ENCODE measurements at places on chromosomes 7 and 10.

- no peak for DNase-seq
Measured at GRCh38 chr7:108973075-108973474, 403.4 kb downstream of the DNAJB9 start.

- no peak for DNase-seq
Measured at GRCh38 chr10:35783305-35783838, 141.3 kb upstream of the FZD8 start.

GRCh38 chr10:84706431-84706830 is 378.0 kb downstream of the CCSER2 start:
- no peak for DNase-seq

GRCh38 chr7:30470163-30470770 is 8.3 kb downstream of the NOD1 start:
- DNase-seq = no peak

GRCh38 chr7:70529914-70530585 is 601.9 kb upstream of the GALNT17 start:
- no peak for DNase-seq

GRCh38 chr10:5556576-5556975 is 31.8 kb downstream of the CALML3 start:
- DNase-seq = no peak

DNA sequence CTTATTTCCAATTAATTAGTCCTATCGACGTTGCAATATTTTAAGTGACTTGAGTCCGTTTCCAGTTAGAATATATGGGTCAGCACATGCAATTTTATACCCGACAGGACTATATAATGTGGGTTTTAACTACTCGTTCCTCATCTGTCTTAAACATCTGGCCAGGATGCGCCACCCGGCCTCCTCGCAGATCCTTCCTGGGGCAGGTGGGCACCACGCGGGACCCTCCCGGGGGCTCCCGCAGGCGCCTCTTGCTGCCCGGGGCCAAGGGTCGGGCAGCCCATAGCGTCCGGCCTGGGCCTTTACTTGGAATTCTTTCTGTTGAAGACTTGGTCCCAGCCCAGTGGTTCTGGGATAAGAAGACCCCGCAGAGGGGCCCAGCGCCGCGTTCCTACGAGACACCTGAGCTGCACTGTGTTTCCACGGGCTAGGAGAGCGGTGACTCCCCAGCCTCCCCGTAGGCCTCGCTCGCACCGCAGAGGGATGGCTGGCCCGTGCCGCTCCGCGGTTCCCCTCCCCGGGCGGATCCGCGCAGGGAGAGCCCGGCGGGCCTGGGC is 10.1 kb upstream of the MNX1 start:
- no peak for DNase-seq

DNA sequence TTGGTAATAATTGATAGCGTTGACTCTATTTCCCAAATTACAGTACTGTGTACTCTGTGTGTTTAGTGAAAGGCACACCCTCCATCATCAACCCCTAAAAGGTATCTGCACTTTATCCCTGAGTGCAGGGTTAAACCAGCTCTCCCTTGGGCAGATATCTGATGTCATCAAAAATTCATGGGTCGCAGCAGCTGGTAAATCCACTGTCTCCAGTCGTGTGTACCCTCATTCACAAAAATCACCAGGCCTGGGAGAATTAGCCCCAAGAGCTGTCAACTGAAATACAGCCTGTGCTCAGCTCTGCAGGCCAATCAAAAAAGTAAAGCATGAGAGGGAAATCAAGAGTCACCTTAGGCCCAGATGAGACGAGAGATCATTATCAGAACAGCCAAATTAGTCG is 103.7 kb downstream of the HIP1 start:
- no peak for DNase-seq

GRCh38 chr7:1592299-1592871 is 22.6 kb upstream of the PSMG3 start:
- DNase-seq = no peak

GRCh38 chr10:67140641-67141040 is 214.8 kb downstream of the LRRTM3 start:
- DNase-seq = no peak

- no peak for DNase-seq
Measured at GRCh38 chr10:86269332-86269731, 97.3 kb downstream of the GRID1 start.

- no peak for DNase-seq
Measured at GRCh38 chr10:46289209-46289810, 2.5 kb downstream of the ANTXRL start.

GRCh38 chr7:37015353-37016034 is 291.2 kb upstream of the AOAH start:
- no peak for DNase-seq

DNA sequence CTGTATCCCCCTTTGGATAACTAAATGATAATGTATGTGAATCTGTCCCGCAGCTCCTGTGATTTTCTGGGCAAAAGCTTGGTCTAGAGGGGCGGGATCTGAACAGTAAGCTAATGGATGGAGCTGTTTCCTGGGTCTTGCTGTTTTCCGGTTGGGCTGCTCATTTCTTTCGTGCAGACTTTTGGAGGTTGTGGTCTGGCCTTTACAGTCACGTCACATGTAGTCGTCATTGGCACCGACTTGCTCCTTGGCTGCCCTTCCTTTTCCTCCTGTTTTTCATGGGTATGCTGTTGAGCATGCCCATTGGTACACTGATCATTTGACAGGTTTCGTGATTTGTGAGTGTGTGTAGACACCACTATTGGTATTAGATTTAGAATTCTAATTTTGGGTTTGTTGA is 2.0 kb downstream of the FBH1 start:
- no peak for DNase-seq

GRCh38 chr7:79217468-79217867 is 236.0 kb downstream of the MAGI2 start:
- no peak for DNase-seq

DNA sequence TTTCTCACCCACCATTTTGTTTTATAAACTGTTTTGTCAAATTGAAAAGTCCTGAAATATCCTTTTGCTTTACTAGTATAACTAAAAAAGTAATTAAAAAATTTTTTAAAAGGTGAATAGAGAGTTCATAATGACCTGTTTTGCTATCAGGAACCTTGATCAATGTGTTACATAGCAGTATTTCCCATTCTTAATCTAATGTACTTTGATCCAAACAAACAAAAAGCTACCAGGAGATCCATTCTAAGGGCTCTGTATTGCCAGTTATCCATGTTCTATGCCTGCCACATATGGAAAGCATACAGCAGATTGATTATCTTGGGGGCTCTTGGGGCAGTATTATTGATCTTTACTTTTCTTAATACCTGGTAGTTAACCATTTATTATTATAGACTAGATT is 32.1 kb downstream of the ZMYND11 start:
- DNase-seq = no peak

DNA sequence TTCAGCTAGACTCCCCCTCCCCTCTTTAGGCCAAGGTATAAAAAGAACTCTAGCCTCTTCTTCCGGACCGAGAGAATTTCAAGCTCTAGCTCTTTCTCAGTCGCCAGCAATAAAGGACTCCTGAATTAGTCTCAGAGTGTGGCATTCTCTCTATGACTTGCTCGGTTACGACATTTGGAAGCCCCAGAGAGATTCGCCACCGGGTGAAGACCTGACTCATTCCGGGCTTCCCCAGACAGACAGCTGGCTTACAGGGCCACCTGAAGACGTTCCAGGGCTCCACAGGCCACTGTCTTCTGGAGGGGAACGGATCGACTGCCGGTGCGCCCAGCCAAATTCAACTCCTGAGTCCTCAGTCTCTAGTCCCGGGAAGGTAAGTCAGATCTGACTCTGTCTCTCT is at the start of gene AKR1B15:
TSS of gene AKR1B15 (plus strand) at position 234 of the 400 bp plus-strand sequence. CDS start 15,510 bp downstream, outside the sequence.
- no peak for DNase-seq

GRCh38 chr10:20630092-20630643 is 266.9 kb downstream of the NEBL start:
- no peak for DNase-seq

DNA sequence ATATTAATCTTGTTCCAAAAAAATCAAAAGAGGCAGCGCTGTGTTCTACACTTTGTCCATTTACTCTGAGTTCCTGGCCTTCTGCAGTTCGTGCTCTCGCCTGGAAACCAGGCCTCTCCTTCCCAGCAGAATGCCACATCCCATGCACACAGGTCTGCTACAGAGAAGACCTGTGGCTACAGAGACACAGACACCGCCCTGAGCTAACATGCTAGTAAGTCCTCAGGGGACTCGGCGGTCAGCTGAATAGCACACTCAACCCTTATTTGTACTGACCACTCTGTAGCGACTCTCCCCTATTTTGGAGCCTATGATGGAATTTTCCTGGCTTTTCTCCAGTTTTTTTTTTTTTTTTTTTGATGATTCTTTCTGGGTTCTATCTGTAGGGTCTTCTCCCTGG is 12.8 kb downstream of the CREB3L2 start:
- DNase-seq = no peak

DNA sequence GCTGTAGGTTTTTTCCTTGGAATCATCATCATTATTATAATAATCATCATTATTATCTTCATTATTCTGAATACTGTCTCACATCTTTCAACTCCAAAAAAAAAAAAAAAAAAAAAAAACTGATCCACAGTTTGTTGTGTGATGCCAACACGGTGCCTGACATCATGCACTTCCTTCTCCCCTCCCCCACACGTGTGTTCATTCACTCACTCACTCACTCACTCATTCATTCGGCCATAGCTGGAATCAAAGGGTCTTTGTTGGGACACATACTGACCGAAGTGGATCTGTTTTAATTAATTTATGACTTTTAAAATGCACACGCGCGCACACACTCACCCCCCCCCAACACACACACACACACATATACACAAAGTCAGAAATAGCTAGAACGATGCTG is 177.8 kb downstream of the PIP4K2A start:
- DNase-seq = no peak

GRCh38 chr7:111112439-111112838 is 21.5 kb downstream of the LRRN3 start:
- DNase-seq = no peak

GRCh38 chr10:113534423-113534822 is 18.4 kb upstream of the HABP2 start:
- DNase-seq = no peak

Measured in T-helper 17 cell (primary cell).